Stimulated activated CD4-positive, alpha-beta T cell treated with anti-CD3 and anti-CD28 coated beads, Interleukin-1b, Interleukin-23, amount 100 ng/mL, for 24 hours (primary cell): ENCODE measurements at places on chromosomes 11 and 22.

DNA sequence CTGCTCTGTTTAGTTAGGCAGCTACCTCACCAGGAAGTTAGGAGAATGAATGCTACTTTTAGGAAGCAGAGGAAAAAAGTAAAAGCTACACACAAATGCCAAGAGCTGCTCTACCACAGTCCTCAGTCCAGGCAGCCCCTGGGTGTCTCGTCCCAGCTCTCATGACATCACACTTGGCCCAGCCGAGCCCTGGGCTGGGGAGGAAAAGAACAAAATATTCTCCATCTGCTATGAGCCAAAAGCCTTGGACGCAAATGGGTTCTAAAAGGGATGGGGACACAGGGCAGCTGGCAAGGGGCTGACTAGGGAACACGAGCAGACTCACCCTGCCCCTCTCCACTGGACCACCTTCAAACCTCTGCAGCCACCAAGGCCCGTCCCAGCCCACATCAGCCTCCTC is 26.1 kb downstream of the TMEM184B start:
- no peak for DNase-seq

- DNase-seq, result no peak
Observed at GRCh38 chr11:95296165-95296564, 65.2 kb upstream of the SESN3 start.

GRCh38 chr11:109940816-109941215 is 152.4 kb upstream of the ZC3H12C start:
- no peak for DNase-seq

- DNase-seq, result no peak
Observed at GRCh38 chr22:46129390-46130041, 20.8 kb upstream of the PPARA start.

DNA sequence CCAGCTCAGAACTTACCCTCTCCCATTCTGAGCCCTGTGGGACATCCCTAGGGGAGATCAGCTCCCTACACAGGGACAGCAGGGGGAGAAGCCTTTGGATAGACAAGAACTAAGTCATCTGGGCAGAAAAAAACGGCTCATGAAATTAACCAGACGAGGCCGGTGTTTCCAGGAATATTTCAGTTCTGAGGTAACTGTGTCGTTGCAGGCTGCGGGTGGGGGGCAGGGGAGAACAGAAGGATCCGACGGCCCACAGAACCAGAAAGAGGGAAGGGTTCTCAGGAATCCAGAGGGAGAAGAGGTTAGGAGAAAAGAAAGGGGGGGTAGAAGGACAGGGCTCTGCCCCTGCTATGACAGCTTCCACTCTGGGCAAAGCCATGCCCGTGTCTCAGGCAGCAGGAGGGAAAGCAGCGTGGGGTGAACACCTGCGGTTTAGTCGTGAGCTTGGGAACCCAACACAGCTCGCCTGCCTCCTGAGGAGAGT is 3.6 kb downstream of the CLCF1 start:
- no peak for DNase-seq

DNA sequence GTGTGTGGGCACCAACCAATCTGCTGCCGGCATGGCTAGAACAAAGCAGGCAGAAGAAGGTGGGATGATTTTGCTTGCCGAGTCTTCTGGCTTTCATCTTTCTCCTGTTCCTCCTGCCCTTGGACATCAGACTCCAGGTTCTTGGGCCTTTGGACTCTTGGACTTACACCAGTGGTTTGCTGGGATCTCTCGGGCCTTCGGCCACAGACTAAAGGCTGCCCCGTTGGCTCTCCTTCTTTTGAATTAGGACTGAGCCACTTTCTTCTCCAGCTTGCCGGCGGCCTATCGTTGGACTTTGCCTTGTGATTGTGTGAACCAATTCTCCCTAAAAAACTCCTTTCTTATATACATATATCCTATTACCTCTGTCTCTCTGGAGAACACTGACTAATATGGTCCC is 128.1 kb upstream of the TEAD1 start:
- no peak for DNase-seq

GRCh38 chr11:131991606-131992005 is 621.2 kb downstream of the NTM start:
- DNase-seq, result no peak

DNA sequence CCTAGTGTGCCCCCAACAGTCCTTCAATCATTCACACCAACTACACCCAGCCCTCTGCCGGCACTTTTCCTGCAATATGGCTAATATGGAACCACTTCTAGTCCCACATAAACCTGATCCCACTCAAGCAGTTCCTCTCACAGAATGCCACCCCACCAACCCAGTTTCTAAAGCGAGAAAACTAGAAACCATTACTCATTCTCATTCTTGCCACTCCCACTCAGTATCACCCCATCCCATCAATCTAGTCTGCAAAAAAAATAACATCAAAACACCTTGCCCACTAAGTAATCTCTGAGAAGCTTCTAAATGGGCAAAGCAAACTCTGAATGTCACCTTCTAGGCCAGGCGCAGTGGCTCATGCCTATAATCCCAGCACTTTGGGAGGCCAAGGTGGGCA is 17.9 kb downstream of the NAP1L4 start:
- DNase-seq, result no peak

- DNase-seq, result no peak
Observed at GRCh38 chr11:58914821-58915543, 24.3 kb upstream of the GLYATL1 start.

GRCh38 chr11:94091091-94091490 is 37.5 kb upstream of the PANX1 start:
- DNase-seq, result no peak

DNA sequence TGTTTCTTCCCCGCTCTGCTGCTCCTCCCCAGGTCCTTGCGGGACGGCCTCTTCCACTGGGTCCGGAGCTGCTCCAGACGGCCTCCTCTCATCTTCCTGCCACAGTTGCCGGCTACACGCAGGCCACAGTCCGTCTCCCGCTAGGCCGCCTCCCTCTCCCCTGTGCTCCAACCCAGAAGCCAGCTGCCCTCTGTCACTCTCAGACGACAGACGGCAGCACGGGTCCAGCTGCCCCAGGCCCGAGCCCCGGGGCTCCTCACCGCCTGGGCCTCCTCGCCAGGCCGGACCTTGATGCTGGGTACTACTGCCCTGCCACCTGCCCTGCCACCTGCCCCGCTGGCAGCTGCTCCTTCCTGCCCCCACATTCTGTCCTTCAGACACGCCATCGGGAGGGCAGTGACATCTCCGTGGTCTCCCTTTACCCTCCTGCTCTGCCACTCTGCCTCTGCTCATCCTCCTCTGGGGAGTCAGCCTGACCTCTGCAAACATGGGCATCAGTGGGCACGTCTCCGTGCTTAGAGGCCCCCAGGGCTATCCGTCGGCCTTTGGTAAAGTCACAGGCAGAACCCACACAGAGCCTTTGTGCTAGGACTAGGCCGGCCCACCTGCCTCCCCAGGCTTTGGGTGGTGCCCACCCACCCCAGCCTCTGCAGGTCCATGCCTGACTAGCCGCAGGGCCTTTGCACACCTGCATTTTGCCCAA is 43.1 kb upstream of the TH start:
- DNase-seq, result no peak

DNA sequence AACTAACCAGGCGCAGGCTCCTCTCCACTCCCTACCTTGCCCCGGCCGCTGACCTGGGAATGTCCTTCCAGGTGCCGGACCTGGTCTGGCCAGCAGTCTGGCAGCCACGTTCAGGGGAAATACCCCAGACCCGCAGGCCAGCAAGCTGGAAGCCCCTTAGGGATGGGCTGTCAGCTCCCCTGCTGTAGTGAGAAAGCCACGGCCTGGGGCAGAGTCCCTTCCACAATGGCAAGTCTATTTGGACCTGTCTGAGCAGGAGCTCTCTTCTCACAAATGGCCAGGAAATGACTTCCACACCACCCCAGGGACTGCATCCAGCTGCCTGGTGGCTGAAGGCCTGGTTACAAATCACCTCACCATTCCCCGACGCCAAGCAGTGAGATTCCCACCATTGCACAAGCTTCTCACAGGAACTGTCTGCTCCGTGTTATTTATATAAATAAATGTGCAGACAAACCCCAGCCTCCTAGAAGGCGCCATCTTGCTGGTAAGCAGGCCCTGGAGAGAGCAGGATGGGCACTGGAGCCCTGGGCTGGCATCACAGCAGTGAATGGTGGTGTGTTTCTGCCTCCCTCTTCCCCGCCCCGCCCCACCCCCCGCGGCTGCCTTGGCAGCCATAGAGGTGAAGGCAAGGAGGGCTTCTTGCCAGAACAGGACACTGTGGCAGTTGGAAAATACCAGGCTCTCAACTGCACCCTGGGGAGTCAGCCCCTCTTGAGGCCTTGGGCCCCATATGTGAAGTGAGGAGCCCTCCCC is 23.7 kb downstream of the RSPH14 start:
- no peak for DNase-seq

DNA sequence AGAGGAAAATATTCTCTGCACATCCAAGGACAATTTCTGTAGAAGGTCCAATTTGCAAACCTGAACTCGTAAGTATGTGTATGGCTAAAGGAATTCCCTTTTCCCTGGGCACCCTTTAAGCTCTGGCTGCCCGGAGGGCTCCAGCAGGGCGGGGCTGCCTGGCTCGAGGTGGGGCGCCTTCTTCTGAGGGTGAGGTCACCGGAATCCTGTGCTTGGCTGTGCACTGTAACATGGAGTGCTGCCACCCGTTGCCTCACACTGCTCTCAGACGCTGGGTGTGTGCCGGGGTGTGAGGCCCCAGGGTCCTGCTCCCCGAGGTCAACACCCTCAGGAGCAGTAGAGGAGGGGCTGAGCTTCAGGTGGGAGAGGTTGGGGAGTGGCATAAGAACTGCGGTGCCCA is 61.5 kb downstream of the SYN3 start:
- no peak for DNase-seq

DNA sequence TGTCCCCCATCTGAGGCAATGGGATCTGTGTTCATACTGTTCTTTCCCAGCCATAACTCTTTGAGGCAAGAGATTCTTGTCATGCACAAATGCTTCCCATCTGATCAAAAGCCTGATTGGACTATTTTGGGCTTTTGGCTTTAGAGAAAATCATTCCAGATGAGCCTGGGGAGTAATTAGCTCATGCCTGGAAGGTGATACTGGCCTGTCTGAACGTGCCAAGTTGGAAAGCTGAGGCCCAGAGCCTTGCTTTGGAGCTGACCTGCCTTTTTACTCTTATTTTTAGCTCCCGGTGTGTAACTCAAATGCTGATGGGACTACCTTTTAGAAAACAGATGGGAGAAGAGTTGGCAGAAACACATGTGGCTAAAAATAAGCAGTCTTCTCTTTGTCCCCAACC is 105.0 kb downstream of the DBX1 start:
- DNase-seq, result no peak

- DNase-seq, result no peak
Observed at GRCh38 chr11:68498903-68499883, 38.6 kb downstream of the PPP6R3 start.

- DNase-seq, result no peak
Observed at GRCh38 chr22:44880610-44881290, 128.4 kb downstream of the ARHGAP8 start.

DNA sequence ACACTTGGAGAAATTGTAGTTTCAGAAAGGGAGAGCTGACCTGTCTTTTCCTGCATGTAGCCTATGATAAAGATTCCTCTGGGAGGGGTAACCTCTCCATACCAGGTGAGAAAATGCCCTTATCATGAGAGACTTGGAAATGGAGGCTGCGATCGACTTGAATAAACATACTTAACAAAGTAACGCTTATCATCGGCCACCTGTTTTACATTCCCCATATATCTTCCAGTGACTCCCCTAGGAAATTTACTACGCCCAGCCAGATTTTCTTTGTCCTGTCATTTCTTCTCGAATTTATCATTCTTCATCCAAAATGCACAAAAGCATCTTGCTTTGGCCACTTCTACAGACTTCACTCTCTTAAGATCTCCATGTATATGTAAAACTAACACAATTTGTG is 143.5 kb downstream of the CCDC81 start:
- no peak for DNase-seq

- no peak for DNase-seq
Observed at GRCh38 chr11:117427356-117427874, 99.8 kb downstream of the CEP164 start.

- no peak for DNase-seq
Observed at GRCh38 chr22:30192427-30192826, 54.1 kb downstream of the LIF start.

DNA sequence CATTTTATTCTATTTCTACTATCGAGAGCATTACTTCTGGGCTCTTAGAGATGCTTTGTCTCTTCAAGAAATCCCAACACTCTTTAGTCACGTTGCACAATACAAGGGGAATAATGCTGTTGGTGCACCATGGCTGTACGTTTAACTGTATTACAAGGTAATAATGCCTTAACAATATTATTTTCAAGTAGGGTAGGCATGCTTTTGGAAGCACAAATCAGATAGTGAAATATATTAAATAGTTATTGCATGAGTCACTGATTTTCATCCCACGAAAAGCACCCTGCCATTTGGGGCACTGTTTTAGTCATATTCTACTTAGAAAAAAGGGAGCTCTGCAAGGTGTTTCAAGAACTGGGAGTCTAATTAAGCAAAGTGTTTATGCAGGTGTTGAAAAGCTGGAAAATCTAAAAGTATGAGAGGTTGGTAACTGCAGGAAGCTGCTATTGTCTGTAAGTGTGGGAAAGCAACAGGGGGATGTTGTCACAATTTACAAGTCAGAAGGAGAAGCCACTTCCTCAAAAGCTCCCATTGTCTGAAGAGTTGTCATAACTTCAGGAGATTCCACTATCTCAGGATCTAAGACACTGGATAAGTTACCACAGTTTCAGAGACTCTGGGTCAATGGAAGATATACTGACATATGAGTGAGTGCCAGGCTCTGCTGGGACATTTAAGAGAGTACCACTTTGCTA is 218.2 kb downstream of the JRKL start:
- no peak for DNase-seq

DNA sequence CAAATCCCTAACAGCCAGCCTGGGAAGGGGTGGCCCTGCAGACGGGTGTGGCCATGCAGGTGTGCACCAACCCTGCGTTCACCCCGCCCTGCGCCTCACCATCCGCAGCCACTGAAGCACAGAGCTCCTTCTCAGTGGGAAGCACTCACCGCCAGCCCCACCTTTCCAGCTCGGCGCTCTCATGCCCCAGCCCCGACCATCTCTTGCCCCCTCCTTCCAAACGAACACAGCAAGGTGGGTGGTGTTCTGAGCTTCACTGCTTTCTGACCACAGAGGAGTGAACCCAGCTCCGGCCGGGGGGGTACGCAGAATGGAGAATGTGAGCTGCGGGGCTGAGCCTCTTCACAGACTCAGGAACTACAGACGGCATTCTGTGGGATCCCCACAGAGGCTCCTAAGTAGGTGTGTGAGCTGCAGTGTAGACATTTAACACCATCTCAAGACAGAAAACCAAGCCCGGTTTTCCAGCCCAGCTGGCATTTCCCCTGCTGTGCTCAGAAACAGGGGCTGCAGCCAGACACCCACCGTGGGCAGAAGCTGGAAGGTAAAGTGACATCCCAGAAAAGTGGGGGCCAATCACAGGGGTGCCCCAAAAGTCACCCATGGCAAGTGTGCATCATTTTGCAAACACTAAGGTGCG is 88.4 kb upstream of the RTL6 start:
- no peak for DNase-seq

- DNase-seq, result no peak
Observed at GRCh38 chr11:40273192-40273732, 1186.2 kb downstream of the LRRC4C start.
